Hematopoietic multipotent progenitor cell treated with erythropoietin and hydrocortisone succinate and interleukin-3 and kit ligand, for 4 days (in vitro differentiated cells): ENCODE measurements at places on chromosomes 6 and 20.

DNA sequence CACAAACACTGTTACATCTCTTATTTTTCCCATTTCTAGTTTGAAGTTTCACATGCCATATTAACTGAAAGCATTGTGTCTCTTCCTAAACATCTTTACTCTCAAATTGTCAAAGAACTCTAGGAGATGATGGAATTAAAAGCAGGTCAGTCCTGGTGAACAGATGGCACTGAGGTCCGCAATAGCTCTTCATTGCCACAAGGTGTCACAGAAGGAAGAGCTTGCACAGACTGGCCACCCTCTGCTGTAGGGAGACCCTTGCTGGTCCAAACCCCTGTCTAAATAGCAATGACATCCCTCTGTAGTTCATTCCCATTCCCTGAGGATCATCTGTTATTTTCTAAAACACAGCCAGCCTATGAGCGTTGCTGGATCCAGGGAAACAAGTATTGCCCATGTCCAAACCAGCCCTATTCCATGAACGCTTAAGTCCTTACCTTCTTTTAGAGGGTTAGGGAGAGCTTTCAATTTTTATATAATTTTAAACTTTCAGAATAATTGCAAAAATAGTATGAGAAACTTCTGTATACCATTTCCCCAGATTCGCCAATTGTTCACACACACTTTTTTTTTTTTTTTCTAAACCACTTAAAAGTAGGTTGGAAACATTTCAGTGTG, 10.1 kb upstream of the HDAC2 start:
- peak; percentile 67 for DNase-seq

DNA sequence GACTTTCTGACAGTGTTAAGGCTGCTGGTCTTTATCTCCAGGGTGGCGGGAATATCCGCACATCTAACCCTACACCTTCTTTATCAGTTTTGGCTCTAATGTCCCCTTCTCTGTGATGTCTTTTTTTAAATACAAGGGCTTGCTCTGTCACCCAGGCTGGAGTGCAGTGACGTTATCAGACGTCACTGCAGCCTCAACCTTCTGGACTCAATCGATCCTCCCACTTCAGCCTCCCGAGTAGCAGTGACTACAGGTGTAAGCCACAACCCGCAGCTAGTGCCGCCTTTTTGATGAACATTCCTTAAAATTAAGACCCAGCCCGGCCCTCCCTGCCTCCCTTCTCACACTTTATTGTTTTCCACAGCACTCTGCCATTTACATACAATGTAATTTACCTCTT, 120.1 kb upstream of the CDH4 start:
- DNase-seq = no peak

GRCh38 chr6:154491567-154492470, 18.7 kb downstream of the CNKSR3 start:
- no peak for DNase-seq

GRCh38 chr20:63503524-63503923, 4.6 kb upstream of the EEF1A2 start:
- DNase-seq = no peak

DNA sequence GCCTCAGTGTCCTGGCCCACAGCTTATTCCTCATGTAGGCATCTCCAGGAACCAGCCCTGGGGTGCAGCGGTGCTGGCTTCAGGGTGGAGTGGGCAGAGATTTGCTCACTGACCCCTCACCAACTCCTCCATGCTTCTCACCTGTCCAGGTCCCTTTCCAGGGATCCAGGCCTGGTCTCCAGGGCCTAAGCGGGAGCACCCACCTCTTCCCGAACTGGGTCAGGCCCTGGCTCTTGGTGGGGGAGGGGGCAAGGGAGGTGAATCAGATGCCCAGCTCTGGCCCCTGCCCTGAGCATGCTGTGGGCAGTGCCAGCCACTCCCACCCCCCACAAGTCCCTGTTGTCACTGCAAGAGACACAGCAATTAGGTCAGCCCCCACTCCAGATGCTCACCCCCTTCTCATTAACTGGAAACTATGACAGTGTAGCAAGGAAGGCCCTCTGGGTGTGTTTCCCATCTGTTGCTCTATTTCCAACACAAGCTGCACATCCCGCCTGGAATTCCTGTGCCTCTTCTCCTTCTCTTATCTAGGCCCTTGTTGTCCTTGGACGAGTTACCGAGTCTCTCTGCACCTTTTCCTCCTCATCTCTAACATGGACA, 37.0 kb downstream of the MDFI start:
- no peak for DNase-seq

DNA sequence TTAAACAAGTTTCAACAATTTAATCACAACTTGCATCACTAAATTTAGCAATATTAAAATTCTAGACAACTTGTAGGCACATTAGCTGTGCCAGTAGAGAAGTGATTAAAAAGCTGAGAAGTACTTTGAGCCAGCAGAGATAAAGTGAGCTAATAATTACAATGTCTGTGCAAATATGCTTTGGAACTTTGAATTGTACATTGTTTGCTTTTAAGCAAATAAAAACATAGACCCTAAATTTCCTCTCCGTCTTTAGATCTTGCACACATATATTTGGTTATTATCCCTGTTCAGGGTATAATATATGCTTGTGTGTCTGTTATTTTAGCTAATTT, 44.2 kb upstream of the DEFB112 start:
- DNase-seq = no peak

GRCh38 chr6:88168362-88168761, 2.2 kb upstream of the CNR1 start:
- DNase-seq = no peak

DNA sequence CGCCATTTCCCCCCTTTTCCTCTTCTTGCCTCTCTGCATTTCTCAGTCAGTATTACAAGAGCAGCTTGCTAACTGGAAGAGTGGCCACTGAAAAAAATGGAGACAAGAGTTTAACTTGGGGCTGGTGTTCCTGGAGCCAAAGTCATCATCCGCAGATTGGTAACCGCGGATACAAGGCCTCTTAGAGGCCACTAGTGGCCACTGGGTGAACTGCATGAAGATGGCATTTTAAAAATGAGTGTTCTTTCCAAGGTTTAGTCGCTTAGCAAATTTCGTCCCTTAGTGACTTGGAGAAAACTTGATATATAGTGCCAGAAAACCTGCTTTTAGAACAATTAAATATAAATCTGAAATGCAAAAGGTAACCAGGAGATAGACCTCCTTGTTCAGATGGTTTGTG, 4.8 kb downstream of the F13A1 start:
- peak; percentile 75 for DNase-seq

DNA sequence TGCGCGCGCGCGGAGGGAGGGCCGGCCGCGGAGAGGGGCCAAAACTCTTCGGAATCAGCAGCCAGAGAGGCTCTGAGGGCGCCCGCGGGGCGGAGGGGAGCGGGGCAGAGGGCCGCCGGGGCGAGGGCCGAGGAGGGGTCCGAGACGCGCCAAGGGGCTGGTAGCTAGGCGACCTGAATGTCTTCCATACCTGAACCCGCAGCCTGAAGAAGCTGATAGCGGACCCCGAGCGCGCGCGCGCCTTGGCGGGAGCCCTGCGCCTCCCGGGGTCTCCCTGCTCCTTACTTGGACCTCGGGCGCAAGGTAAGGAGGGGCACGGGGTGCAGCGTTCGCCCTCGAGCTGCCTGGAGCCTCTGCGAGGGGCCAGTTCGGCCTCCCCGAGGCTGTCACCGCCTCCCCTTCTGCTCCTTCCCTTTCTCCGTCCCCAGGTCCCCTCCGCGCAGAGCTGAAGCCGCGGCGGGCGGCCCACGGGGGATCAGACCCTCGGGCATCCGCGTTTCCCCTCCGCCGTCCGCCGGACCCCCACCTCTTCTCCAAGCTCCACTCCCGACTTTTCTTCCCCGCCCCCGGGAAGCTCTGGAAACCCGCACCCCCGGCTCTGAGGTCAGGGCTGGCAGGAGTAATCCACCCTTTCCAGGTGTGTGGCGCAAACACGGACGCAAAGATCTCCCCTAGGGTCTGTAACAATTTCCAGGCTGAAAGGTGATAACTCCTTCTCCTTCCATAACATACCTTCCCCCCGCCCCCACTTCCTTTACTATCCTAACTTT, 13.1 kb upstream of the DEK start:
- DNase-seq = no peak

DNA sequence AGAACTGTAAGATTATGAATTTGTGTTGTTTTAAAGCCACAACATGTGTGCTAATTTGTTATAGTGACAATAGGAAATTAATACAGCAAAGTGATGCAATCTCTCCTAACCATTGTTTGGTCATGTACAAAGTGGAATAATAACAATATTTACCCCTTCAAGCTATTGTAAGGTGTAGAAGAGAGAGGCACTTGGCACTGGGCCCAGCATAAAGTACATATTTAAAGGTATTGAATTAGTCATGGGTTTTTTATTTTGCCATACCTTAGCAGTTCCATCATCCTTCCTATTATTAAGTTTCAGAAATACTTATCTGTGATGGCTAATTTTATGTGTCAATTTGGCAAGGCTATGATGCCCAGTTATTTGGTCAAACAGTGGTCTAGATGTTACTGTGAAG, 322.4 kb upstream of the TSHZ2 start:
- no peak for DNase-seq

- no peak for DNase-seq
Measured at GRCh38 chr6:112665114-112665513, 318.0 kb downstream of the RFPL4B start.

- DNase-seq = no peak
Measured at GRCh38 chr6:158356586-158357546, 44.6 kb downstream of the TULP4 start.

DNA sequence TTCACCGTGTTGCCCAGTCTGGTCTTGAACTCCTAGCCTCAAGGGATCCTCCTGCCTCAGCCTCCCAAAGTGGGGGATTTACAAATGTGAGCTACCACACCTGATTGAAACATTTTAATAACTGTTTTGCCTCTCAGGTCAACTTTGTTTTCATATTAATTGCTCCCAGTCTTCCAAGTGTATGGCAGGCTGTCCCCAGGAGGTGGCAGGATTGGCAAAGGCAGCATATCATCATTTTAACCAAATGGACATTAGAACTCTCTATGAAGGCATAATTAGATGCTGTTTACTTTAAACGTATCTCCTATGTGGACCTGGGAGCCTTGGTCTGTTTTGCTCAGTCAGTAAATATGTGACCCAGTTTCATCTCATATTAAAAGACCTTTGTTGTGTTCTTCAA, 59.2 kb upstream of the CSE1L start:
- DNase-seq = peak; percentile 45

- DNase-seq = peak; percentile 7
Measured at GRCh38 chr20:44959082-44959637, 1.0 kb downstream of the TOMM34 start.

DNA sequence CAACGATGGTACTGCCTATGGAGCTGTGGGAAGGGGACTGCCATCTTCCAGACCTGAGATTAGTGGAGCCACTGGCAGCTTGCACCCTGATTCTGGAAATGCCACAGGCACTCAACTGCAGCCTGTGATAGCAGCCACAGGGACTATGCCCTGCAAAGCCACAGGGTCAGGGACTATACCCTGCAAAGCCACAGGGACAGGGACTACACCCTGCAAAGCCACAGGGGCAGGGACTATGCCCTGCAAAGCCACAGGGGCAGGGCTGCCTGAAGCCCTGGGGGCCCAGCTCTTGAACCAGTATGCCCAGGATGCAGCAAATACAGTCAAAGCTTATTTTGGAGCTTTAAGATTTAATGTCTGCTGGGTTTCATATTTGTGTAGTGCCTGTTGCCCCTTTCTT, 346.6 kb downstream of the C6orf118 start:
- no peak for DNase-seq

GRCh38 chr6:13743736-13744127, 32.1 kb upstream of the RANBP9 start:
- DNase-seq = no peak

DNA sequence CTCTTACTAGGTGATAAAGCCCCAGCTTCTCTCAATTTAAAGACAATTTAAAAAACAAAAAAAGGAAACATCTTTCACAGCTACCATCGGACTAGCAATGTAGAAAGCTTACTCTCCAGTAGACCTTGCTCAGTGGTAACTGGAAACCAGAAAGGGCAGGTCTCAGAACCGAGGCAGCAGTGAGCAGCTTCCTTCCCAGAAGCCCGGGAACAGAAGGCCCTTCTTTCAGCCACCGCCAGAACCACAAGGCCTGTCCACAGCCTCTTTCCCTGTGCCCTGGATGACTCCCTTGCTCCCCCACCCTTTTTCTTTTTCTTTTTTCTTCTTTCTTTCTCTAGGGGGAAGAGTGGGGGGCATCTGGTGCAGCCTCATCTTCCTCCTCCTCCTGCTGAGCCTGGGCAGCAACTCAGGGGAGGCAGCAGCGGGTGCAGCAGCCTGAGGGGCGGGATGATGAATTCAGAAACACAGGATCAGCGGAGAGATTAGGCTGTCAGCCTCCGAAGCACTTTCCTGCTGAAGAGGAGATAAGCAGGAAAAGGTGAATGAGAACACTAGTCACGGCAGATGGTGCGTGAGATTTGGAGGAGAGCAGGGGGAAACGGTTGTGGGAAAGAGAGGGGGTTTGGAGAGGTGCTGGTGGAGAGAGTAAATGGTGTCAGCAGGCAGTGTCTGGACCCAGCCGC, 158.5 kb downstream of the ID4 start:
- peak; percentile 22 for DNase-seq

DNA sequence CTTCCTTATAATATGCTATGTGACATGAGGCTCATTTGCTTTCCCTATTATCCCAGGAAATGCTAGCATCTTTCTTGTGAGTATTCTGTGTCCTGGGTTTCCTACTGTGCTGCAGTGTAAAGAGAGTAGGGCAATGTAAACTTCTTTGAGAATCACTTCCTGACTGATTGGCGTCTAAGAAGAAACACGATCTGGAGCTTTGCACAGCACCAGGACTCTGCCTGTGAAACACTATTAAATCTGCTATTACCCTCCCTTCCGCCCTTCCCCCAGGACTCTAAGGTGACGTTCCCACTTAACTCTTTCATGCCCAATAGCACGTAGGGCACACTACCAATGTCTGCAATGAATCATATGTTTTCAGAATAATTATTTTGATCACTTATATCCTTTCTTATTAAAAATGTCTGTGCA, 607.3 kb upstream of the CITED2 start:
- peak; percentile 46 for DNase-seq

- DNase-seq = no peak
Measured at GRCh38 chr20:23082846-23083552, 3.1 kb downstream of the CD93 start.

DNA sequence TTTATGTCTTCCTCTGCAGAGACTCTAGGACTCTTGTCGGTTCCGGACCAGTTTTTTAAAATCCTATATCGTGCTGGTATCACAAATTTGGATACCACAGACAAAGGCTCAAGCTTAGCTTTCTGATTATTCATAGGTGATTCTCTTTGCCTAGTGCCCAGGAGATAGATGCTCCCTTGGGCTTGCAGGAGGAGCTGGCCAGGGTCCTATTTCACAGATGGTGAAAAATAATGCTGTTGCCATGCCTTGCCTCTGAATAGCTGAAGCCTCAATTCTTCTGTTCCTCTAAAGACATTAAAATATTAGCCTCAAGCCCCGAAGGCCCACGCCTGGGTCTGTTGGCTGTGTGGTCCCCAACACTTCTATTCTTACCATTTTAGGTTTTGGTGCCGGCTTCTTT, 123.9 kb upstream of the BACH2 start:
- DNase-seq = no peak

- DNase-seq = no peak
Measured at GRCh38 chr20:32871627-32872160, 13.0 kb downstream of the EFCAB8 start.

- no peak for DNase-seq
Measured at GRCh38 chr6:109299265-109299607, 83.0 kb downstream of the CD164 start.

GRCh38 chr6:44278315-44278714, 8.1 kb downstream of the TMEM151B start:
- DNase-seq = no peak
